Caki2 (cell line): ENCODE measurements at places on chromosomes 2 and 18.

GRCh38 chr18:57089702-57090101 is 57.2 kb upstream of the BOD1L2 start:
- DNase-seq = no peak

GRCh38 chr2:6506361-6506794 is 359.3 kb downstream of the CMPK2 start:
- DNase-seq = peak; percentile 80

GRCh38 chr2:232781765-232782164 is 5.4 kb upstream of the KCNJ13 start:
- peak; percentile 94 for DNase-seq

DNA sequence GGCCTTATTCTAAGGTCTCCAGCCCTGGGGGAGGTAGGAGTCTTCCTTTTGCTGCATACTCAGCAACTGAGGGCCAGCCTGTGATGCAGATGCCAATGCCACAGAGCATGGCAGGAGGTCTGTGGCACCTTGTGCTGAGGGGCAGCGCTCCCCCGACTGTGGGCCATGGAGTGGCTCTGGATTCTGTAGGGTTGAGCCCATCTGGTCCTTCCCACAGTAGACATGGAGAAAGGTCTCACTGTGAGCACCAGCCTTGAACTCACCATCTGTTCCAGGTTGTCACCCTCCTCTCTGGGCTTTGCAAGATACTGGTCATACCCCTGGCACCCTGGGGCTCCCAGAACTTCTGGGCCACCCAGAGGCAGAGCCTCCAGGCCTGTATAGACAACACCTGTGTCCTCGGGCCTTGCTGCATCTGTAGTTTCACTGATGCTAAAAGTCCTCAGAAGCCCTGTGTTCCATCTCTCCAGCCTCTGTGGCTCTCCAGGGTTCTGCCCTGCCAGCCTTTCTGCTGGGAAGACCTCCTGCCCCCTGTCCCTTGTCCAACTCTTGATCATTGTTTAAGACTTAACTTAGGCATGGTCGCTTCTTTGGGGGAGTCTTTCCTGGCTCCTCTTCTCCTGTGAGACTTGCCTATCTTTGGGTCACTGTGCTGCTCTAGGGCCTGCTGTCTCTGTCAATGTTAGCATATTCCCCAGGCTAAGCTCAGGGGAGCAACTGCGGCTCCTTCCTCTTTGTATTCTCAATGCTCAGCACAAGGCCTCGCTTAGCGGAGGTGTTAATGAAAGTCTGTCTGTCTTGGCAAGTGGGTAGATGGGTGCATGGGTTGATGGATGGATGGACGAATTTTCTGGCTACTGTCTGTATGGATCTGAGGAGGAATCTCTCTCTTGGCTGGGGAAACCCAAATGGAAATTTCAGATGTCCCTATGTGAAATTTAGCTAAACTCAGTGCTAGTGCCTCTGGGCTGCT is 160.9 kb downstream of the DYSF start:
- DNase-seq = no peak

DNA sequence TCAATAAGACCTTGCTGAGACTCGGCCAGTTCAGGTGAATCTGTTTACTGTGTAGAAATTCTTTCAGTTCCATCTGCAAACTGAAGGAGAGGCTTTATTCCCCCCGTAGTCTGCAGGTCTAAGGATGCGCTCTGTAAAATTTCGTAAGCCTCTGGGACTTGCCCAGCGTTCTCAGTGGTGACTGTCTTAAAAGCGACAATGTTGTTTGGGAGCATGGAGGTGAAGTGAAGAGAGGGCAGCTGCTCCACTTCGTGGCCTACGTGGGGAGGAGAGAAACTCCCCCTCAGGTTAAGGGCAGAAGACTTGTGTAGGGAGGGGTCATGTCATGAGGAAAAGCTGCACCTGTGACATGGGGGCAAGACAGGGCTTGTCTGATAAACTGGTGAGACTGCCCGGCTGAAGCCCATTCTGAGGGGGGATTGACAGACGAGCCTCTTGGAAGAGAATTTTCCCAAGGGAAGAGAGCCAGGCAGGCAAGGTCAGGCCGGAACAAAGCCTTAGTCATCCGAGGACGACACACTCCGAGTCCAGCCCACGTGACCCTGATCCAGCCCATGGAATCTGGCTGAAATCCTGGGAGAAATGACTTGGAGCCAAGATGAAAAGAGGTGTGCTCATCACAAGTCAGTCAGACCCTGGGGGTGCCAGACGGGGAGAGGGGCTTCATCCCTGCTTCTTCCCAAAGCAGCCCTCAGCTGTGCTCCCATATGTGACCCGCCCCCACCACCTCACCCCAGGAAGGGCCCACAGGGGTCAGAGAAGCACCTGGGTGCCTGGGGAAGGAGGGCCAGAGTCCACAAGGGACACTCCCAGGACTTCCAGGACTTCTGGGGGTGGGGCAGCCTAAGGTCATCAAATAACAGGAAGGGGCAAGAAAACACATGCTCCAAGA is 88.5 kb upstream of the SH3BP4 start:
- DNase-seq = peak; percentile 22

GRCh38 chr2:172339371-172340010 is 87.9 kb upstream of the ITGA6 start:
- DNase-seq = no peak
